ENCODE measurements at places on chromosomes 16 and 17.

GRCh38 chr17:27888945-27889344 lies 4.2 kb downstream of the LYRM9 start:
- no peak for DNase-seq

DNA sequence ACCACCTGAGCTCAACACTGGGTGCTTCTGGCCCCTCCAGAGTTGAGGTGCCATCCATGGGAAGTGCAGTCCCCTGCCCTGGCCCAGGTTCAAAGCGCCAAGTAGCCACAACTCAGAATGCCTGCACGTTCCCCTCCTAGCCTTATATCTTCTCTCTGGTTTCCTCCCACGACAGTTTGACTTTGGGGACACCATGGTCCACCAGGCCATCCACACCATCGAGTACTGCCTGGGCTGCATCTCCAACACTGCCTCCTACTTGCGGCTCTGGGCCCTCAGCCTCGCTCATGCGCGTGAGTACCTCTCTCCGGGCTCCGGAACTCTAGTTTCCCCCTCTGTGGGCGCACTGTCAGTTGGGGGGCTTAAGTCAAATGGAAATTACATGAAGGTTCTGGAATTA lies 22.4 kb upstream of the NAGLU start:
- DNase-seq = no peak

DNA sequence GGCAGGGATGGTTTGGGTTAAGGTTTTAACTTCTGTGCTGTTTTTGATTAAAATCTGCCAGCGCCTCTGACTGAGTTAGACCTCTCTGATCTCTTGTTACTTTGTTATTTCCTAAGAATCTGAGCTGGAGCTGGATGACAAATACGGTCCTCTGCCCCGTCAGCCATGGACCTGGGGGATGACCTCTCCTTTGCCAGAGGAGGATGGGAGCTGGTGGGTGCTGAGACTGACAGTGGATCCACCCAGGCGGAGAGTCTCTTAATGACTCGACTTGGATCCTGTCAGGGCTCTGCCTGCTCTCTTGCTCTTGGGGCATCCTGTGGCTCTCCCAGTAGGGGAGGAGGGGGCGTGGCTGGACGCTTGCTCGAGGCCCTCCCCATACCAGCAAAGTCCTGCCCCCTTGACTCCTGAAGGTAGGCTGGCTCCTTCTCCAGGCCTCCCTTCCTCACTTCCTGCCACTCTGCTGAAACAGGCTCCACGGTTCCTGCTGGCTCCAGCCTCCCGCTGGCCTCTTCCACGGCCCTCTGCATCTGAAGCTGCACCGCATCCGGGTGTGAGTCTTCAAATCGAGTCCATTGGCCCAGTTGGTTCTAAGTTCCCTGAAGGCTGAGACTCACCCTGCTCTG lies 24.8 kb upstream of the MAP3K14 start:
- DNase-seq = no peak

- no peak for DNase-seq
These were observed 22.9 kb downstream of the NUP88 start for GRCh38 chr17:5396612-5397011.

DNA sequence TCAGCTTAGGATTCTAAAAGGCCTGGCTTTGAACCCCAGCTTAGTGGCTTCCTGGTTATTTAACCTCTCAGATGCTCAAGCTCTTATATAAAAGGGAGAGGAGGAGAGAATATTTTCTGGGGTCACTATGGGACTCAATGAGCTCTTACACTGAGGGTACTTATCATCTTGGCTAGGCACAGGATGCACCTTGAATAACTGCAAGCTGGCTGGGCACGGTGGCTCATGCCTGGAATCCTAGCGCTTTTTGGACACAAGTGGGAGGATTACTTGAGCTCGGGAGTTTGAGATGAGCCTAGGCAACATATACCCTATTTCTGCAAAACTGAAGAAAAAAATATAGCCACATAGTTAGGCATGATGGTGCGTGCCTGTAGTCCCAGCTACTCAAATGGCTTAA lies 665.3 kb upstream of the RBFOX1 start:
- DNase-seq = no peak

- DNase-seq = no peak
These were observed 841.5 kb downstream of the CDH11 start for GRCh38 chr16:64280317-64280716.

DNA sequence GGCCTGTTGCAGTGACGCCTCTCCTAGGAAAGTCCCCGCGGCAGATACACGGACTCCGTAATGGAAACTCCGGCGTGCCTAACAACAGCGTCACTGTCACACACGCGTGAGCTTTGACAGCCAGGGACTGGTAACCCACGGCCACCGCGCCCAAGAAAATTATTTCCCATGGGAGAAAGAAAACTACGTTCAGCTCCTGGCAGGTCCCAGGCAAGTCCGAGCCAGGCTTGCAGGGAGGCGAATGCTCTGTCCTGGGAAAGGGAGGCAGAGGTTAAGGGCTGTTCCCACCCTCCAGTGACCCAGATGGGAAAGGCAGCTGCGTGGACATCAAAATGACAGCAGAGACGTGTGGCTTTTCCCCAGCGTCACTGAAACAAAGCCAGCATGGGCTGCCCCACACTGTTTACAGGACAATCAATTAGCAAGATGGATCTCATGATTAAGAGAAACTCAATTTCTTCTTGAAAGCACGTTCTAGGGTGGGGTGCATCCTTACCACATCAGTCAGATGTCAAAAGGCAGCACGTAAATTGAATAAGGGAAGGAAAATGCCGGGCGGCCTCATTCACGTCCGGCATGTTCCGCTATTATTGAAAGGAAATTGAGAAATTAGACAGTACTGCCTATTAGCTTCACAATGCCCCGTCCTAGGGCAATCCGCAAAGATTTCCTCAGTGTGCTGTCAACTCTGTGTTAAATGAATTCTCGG lies 82.5 kb downstream of the NXN start:
- DNase-seq = no peak

DNA sequence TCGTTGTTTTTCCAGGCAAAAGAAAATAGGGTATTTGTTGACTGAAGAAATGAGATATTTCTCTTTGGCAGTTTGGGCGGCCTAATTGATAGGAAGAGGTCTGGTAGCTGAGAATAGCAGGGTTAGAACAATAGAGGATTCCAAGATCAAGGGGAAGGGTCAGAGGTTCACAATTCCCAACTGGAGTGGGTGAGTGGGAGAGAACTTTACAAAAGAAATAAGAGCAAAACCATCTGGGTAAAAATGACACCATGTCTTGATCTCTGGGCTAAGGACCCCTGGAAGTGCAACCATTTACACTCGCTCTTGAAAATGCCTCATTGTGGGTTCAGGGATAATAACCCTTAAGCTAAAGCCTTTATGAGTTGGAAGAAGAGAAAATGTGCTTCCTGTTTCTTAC lies 180.5 kb downstream of the CDH13 start:
- no peak for DNase-seq

GRCh38 chr16:81443688-81444447 lies 740 bp upstream of the CMIP start:
- DNase-seq = peak; percentile 59

DNA sequence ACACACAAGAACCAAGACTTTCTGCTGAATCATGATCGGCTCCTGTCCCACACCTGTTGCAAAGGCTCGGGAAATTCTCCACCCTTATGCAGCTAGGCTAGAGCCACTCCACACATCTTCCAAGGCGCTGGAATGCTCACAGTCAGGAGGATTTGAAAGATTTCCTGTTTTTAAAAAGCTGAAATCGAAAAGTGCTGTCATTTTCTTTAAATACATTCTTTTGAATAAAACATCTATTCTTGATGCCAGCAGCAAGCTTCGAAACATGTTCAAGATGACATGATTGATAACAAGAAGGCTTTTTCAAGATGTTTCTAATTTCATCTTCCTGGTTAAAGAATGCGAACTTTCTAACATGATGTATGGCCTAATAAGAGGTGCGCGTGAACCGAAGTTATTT lies 219.7 kb upstream of the CDH5 start:
- DNase-seq = no peak

- no peak for DNase-seq
These were observed 16.7 kb upstream of the SLC12A3 start for GRCh38 chr16:56848029-56848936.

- DNase-seq = no peak
These were observed 40.8 kb downstream of the RNF157 start for GRCh38 chr17:76199469-76199868.

DNA sequence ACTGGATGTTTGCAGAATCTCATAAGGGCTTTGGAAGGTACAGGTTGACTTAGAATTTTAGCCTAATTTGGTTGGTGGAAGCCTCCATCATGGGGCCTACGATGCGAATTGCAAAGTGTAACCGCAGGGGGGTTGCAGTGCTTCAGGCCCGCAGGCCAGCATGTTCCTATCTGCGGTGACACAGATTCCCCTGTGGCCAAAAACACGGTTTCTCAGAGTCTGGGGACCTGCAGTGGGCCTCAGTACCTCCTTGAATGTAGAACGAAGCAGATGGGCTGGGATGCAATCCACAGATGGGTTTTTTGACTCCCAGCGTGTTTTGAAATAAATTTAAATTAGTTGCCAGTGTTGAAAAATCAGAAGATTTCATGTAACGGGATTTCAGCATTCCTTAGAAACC lies 34.7 kb downstream of the KIAA0513 start:
- DNase-seq = no peak

GRCh38 chr17:13004336-13004735 lies 13.5 kb downstream of the ELAC2 start:
- no peak for DNase-seq

DNA sequence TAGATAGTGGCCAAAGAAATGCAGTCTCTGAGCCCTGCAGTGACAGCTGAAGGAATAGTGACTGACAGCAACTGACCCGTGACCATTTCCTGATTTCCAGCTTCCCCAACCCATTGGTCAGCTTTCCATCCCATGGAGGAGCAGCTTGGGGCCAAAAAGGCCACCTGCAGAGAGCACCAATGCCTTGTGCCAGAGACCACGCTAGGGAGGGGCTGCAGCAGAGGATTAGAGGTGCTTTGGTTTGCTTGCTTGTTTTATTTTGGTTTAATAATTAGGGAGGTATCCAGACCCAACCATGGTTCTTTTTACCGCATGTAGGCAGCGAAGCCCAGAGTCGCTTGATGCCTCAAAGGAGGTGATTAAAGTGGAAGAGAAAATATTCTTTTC lies 61.3 kb upstream of the SIAH1 start:
- DNase-seq = no peak

DNA sequence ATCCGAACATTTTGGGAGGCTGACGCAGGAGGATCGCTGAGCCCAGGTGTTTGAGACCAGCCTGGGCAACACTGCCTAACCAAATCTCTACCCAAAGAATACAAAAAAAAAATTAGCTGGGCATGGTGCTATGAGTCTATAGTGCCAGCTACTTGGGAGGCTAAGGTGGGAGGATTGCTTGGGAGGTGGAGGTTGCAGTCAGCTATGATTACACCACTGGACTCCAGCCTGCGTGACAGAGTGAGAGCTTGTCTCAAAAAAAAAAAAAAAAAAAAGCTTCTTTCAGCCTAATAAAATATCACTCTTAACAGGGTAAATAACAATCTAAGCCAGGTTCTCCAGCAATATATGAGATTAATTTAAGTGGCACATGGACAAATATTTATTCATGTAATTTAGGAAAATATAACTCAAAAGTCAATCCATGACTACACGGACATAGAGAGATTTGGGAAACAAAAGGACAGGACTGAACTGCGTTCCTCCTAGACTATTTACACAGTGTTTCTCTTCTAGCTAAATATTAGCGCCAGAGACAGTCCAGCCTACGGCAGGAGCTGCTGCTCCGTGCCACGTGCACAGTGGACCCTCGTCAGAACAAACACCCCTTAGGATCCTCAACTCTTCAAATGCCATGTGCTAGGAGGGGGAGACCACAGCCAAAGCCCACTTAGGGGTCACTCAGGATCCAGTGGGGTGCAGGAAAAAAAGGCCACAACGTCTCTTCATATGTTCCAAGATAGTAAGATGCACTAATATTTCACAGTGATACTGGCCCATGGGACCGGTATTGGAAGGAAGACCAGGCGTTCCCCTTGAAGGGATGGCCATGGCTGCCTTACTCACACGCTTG lies 8.7 kb downstream of the USP36 start:
- DNase-seq = no peak

- DNase-seq = no peak
These were observed 15.1 kb downstream of the PPM1D start for GRCh38 chr17:60615108-60615507.

DNA sequence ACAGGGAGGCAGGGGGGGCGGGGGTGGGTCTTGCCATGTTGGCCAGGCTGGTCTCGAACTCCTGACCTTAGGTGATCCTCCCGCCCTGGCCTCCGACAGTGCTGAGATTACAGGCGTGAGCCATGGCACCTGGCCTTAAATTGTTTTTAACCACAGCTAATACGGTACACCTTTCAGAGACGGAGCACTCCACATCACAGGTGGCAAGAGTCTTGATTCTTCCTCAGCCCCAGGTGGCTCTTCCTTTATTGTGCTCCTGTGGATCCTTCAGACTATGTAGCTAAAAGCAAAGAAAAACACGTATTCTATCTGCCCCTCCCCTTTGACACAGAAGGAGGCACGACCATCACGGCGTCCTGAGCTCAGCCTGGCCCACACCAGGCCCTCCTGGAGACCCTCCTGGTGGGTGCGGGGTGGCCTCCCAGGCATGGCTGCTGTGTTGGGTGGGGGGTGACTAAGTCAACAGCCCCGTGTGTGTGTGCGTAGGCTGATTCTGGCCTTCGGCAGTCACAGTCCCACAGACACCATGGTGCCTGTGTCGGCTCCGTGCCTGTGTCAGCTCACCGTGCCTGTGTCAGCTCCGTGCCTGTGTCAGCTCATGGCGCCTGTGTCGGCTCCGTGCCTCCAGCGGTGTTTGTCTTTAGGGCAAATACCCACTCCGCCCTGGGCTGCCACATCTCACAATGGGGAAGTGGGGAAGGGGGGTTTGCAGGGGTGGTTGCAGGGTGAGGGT lies 10.8 kb upstream of the SECTM1 start:
- DNase-seq = no peak

DNA sequence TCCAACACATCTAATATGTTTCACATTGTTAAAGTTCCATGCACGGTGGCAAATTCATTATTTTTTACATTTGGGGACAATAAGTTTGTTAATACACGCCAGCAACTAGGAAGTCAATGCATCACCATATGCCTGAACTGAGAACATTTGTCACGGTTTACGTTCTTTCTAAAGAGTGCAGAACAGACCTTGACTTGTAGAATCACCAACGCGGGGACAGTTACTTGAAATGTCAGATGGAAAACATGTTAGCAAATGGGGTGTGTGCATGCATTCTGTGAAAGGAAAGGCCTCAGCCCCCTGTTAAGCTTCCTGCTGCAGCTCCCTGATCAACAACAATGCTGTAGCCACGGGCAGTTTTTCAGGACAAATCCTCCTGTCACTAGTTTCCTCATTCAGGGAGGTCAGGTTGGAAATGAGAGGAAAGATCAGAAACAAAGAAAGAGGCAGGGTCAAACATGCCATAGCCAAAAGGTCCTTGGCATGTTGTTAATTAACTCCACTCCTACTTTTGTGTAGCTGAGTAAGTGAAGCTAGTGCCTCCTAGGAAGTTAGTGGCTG lies 18.4 kb downstream of the SMIM36 start:
- DNase-seq = no peak

- no peak for DNase-seq
These were observed 37.4 kb downstream of the CLEC16A start for GRCh38 chr16:10981697-10982216.

- DNase-seq = no peak
These were observed 22.9 kb upstream of the PLLP start for GRCh38 chr16:57307365-57307764.
